ENCODE measurements at places on chromosomes 12 and 14.

DNA sequence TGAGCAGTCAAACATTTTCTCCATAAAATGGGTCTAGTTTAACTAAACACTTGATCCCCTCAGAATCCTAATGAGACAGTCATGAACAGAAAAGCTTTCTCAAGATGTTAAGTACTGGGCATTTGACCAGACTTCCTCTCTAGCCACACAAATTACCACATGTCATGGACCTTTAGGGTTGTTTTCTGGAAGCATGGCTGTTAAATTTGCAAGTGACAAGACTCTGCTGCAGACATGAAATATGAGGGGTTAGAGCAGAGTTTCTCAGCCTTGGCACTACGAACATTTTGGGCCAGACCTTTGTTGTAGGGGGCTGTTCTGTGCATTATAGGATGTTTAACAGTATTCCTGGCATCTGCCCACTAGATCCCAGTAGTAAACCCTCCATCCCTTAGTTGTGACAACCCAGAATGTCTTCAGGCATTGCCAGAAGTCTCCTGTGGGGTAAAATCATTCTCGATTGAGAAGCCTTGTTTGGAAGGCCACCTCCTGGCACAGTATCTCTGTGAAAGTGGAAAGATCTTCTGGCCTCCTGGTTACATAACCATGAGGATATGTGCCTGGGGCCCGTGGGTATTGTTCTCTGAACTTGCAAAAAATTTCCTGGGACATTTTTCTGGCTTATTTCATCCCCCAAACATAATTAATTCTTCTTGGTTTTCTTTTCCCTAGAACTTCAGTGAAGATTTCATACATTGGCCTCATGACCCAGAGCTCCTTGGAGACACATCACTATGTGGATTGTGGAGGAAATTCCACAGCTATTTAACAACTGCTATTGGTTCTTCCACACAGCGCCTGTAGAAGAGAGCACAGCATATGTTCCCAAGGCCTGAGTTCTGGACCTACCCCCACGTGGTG is 4.3 kb downstream of the TMEM106C start:
- DNase-seq = no peak

- no peak for DNase-seq
These were observed 69.3 kb downstream of the RIMBP2 start for GRCh38 chr12:130646716-130647370.

- DNase-seq = no peak
These were observed 19.5 kb downstream of the IRF2BPL start for GRCh38 chr14:77009014-77009413.

- no peak for DNase-seq
These were observed 8.3 kb upstream of the ACSM4 start for GRCh38 chr12:7295529-7295928.

- DNase-seq = no peak
These were observed 137.8 kb upstream of the GSC start for GRCh38 chr14:94907626-94908261.

DNA sequence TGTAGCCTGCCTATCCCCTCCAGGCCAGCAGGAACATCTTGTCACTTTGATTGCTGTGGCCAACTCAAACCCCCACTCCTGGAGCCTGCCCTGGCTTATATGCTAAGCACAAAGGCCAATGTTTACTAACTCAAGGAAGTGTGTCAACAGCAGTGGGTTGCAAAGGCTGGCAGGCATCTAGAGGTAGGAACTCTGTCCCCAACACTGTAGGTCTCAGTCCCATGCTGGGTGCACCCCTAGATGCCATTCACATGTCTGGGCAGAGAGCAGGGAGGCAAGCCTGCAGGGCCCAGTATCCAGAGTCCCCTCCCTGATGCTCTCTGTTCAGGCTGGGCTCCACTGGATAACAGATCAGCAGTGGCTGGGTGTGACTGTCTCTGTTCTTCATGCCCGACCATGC is 1.6 kb upstream of the HPD start:
- no peak for DNase-seq

DNA sequence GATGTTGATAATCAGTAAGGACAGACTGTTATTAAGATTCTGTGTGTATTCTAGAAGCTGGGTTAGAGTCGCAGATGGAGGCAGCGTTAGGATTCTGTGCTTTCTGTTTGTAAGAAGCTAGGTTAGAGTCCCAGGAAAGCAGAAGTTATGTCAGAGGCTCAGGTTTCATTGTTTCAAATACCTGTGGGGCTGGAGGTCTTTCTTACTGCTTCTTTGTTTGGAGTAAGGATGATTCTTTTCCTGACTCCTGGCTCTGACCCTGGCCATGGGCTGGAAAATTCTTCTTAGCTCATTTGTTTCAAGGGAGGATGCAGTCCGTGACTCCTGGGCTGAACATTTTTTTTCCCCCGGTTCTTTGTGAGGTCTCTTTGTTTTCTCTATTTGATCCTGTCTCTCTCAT is 5.2 kb downstream of the MUCL1 start:
- DNase-seq = no peak

DNA sequence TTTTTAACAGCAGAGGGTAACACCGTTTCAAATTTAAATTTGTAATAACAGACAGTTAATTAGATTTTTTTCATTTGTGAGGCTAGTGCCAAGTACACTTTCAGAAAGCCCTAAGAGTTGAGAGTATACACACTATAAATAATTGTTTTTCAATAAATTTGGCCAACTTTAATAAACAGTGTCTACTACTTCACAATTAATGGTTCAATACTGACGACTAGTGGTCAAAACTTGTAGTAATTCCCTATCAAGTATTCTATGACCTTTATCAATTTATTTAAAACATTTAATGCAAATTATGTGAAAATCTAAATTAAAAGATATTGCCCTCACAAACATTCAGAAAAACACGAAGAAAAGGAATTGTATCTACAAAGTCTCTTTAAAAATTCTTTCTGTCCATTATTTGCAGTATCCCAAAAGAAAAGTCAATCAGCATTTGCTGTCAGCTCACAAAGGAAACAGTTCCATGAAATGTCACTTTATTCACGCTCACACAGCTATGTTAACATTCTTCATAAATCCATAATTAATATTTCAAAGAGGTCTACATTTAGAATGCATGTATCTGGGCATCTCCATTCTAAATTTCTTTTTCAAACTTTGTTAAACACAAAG is 91.2 kb downstream of the CEP128 start:
- no peak for DNase-seq

- no peak for DNase-seq
These were observed 74.7 kb downstream of the TRIM9 start for GRCh38 chr14:51020024-51020710.

DNA sequence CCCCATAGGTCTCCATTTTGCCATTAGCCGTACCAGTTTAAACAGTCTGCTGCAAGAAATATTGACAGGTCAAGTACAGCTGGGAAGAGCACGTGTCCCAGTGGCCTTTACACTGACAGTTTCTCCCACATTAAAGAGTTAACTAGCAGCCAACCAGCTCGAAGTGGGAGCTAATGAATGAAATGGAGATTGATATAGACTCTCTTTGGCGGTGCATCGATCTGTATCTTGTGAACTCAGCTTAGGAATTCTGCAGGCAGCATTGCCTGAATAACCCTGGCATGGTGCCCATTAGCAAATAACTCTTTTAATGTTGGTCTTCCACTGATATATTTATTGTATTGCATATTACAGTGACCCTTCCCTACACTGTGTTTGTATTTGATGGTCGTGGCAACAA is 319.4 kb downstream of the EGLN3 start:
- no peak for DNase-seq

GRCh38 chr12:27592548-27592947 is 68.5 kb downstream of the PPFIBP1 start:
- DNase-seq = no peak

DNA sequence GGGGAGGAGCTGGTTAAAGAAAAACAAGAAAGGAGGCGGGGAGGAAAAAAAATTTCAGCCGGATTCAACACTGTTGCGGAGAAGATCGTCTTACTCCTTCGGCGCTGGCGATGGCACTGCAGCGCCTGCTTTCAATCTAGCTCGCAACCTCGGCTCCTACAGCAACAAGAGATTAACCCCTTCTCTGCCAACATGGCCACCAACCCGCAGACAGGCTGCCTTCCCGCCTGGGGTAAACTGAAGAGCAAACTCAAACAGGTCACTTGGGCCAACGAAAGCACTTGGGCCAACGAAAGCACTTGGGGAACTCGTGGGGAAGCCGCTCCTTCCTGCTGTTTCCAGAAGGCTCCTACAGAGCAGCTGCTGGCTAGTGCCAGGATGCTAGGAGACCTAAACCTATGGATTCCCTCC is 73.7 kb downstream of the CIT start:
- no peak for DNase-seq

GRCh38 chr14:90523961-90524875 is 127.4 kb downstream of the CALM1 start:
- no peak for DNase-seq

GRCh38 chr12:92859650-92860386 is 69.3 kb downstream of the EEA1 start:
- no peak for DNase-seq

GRCh38 chr14:77087631-77088030 is 10.4 kb upstream of the CIPC start:
- DNase-seq = no peak

DNA sequence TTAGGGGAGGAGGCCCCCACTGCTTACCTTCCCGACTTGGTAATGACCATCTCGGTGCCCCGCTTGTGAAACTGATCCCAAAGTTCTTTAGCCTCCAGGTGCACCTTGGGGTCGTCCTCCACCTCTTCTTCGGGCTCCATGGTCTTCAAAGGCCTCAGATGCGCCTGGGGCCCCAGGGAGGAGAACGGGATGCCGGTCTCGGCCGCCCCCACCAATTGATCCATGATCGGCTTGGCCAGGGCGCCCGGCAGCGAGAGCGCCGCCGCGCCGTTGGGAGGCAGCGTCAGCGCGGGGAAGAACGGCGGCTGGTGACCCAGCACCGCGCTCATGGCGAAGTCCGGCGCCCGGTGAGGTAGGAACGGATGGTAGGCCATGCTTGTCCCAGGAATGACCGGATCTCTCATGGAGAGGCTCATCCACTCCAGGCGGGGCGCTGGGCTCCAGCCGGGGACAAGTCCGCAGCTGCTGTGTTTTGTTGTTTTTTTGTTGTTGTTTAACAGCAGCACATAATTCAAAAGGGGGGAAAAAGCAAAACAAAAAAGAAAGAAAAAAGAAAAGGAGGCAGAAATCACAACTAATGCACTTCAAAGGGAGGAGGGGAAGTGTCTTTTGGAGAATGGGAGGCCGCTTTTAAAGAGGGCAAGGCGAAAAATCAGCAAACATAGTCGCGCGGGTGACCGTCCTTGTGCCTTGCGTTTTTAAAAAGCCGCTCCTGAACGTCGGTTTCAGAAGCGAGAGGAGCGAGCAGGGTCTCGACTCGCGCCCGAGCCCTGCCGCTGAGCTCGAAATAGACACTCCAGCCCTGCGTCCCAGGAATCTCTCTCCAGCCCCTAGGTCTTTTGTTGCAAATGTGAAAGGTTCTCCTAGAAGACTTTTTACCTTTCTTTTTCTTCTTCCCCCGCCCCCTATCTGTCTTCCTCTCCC is 928 bp downstream of the TBX3 start:
- DNase-seq = no peak

GRCh38 chr12:93918262-93918661 is 230.1 kb upstream of the PLXNC1 start:
- DNase-seq = no peak

GRCh38 chr14:54773171-54774006 is 129.2 kb downstream of the GCH1 start:
- DNase-seq = peak; percentile 44

GRCh38 chr14:62759796-62760195 is 285.5 kb downstream of the KCNH5 start:
- DNase-seq = no peak

GRCh38 chr14:51058382-51058781 is 36.5 kb downstream of the TRIM9 start:
- DNase-seq = no peak
